ENCODE measurements at places on chromosomes 7 and 10.
A peak's percentile ranks its signal among the peaks of the same experiment; 100 is the strongest.

DNA sequence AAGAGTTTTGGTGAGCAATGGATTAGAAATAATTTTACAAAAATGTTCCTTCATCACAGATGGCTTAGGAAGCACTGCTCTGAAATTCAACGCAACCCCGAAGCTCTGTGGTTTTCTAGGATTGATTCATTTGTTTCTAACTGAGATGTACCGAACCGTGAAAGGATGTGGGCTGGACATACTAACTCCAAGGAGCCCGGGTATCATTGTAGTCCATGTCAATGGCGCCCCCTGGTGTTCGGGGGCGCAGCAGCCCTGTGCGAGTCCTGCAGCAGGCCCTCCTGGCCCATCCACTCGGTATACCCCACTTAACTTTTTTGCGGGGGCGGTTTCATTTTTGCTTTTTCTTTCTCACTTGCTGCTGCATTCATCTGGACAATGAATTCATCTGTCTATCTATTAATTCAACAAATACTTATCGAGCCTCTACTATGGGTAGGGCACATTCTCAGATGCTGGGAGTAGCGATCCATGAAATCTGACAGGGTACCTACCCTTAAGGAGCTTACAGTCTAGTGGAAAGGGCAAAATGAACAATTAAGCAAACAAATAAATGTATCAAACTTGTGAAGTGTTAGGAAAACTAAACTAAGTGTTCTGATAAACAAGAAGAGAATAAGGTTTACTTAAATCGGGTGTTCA is 25.2 kb upstream of the ITPRID1 start:
- DNase-seq, result peak; percentile 45

- DNase-seq, result no peak
These were observed 8.1 kb upstream of the GPR85 start for GRCh38 chr7:113094517-113095249.

- DNase-seq, result no peak
These were observed 29.7 kb downstream of the VIPR2 start for GRCh38 chr7:159114981-159115380.

DNA sequence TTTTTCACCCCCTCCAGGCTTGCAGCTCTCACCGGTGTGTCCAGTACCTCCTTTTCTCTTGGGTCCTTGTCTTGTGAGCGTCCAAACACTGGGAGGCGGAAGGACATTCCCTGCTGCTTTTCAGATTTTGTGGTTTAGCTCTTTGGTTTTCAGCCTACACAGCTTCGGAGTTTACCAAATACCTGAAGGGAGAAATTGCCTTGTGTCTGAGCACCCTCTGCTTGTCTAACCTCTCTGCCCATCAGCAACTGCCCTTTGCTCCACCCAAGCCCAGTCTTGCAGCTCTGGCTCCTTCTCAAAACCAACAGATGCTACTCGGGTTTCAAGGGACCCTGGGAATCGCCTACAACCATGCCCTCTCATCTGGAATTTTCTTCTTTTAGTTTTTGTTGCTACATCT is 519.1 kb upstream of the IGFBP3 start:
- DNase-seq, result no peak

GRCh38 chr7:34034728-34035127 is 129.4 kb downstream of the BMPER start:
- no peak for DNase-seq

DNA sequence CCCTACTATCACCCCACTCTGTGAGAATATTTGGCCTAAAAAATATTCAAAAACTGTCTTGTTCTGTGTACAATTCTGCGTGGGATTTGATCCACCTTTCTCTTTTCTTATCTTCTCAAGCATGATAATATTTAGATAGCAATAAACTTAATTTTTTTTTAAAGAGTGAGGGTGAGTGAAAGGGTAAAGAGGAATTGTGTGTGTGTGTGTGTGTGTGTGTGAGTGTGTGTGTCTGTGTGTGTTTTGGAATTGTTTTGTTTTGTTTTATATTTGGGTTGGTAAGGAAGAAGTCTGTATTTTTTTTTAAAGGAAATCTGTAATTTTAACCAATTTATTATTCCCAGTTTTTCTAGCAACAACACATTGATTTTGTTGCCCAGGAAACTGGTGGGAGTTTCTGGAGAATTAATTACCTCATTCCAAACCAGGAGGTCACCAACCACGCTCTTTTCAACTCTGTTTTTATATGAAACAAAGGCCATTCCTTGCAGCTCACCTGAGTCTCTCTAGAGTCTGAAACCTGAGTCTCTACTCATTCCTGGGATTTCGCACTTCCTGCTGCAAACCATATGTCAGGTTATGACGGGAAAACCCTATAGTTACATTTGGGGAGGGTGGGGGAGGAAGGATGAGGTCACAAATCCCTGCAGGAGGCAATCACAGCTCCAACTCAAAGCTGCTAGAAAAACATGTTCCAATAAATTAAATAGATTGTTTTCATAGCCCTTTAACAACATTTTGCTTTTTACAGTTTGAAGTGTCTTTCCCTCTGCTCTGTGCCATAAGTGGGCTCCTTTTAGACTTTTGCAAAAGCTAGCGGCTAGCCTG is 38.1 kb upstream of the XPNPEP1 start:
- DNase-seq, result no peak

DNA sequence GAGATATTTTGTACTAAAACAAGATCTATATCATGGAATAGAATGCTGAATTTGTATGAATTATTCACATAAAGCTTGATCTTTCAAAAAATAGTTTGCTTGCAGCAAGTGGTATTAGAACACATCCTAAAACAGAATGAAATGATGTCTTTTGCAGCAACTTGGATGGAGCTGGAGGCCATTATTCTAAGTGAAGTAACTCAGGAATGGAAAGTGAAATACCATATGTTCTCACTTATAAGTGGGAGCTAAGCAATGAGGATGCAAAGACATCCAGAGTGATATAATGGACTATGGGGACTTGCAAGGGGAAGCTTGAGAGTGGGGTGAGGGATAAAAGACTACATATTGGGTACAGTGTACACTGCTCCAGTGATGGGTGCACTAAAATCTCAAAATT is 53.7 kb downstream of the ASB4 start:
- no peak for DNase-seq

Data from head of caudate nucleus (tissue), 42 donors.